ENCODE measurements at places on chromosomes 1 and 21. TPM values are rescaled to one million over a fixed set of nuclear protein-coding genes. Genes with fewer than 3 reads are reported as not detected.

Gene PLA2G2D
- not detected for total RNA-seq

Gene NPHS2
- total RNA-seq: not detected

Gene RSPO1
- total RNA-seq: 9.1 TPM

Gene GJB5
- total RNA-seq: not detected

Gene NCMAP
- total RNA-seq: 0.22 TPM

Gene IL10
- 0.93 TPM for total RNA-seq

Gene S100A1
- 965 TPM for total RNA-seq

Gene PLEKHG5
- 7.0 TPM for total RNA-seq

Gene MEAF6
- total RNA-seq: 61.0 TPM

Gene MTARC1
- 4.0 TPM for total RNA-seq

Gene FOXO6
- 1.4 TPM for total RNA-seq

Gene PROX1
- total RNA-seq: 46.5 TPM

Gene RHBDL2
- not detected for total RNA-seq

Gene ITPKB
- 10.8 TPM for total RNA-seq

Gene HTR6
- not detected for total RNA-seq

Gene HES5
- not detected for total RNA-seq
